T-helper 17 cell (primary cell): ENCODE measurements at places on chromosomes 1 and 21. TPM values are rescaled to one million over a fixed set of nuclear protein-coding genes. Genes with fewer than 3 reads are reported as not detected.

GRCh38 chr1:172321451-172321850 is 99.0 kb upstream of the C1orf105 start:
- no peaks in the 10 kb centered on the region for H3K36me3 ChIP-seq
- DNase-seq: no peak
- no peaks in the 10 kb centered on the region for H3K27me3 ChIP-seq
- H3K27ac ChIP-seq: no peak overlapping the region
- no peak overlapping the region for H3K4me3 ChIP-seq

- DNase-seq: no peak
Measured at GRCh38 chr1:42311897-42312296, 23.1 kb downstream of the FOXJ3 start.

Gene CHIA
- not detected for total RNA-seq

- peak overlapping the region; percentile 86 for H3K27ac ChIP-seq
- DNase-seq: no peak
- peak overlapping the region; percentile 80 for H3K4me3 ChIP-seq
- H3K36me3 ChIP-seq: peaks cover 4% of the 10 kb centered on the region
- H3K27me3 ChIP-seq: no peaks in the 10 kb centered on the region
Measured at GRCh38 chr1:227764019-227764391, 28.8 kb downstream of the SNAP47 start.

Gene FAM43B
- total RNA-seq: not detected

Gene EPHB2
- total RNA-seq: 0.15 TPM

GRCh38 chr1:3674100-3675094 is 22.1 kb downstream of the TP73 start:
- peaks cover 16% of the 10 kb centered on the region for H3K4me1 ChIP-seq
- peaks cover 5% of the 10 kb centered on the region for H3K36me3 ChIP-seq
- H3K27ac ChIP-seq: no peak overlapping the region
- H3K27me3 ChIP-seq: peaks cover 24% of the 10 kb centered on the region

GRCh38 chr1:193105821-193106177 is 585 bp upstream of the GLRX2 start:
- no peaks in the 10 kb centered on the region for H3K27me3 ChIP-seq
- peaks cover 15% of the 10 kb centered on the region for H3K4me1 ChIP-seq
- peaks cover 2% of the 10 kb centered on the region for H3K36me3 ChIP-seq
- H3K4me3 ChIP-seq: peak overlapping the region; percentile 92
- no peak for DNase-seq

GRCh38 chr1:172638885-172639831 is 19.7 kb upstream of the FASLG start:
- DNase-seq: no peak
- H3K27me3 ChIP-seq: no peaks in the 10 kb centered on the region
- peaks cover 52% of the 10 kb centered on the region for H3K4me1 ChIP-seq
- peak overlapping the region; percentile 90 for H3K4me3 ChIP-seq
- peak overlapping the region; percentile 95 for H3K27ac ChIP-seq

DNA sequence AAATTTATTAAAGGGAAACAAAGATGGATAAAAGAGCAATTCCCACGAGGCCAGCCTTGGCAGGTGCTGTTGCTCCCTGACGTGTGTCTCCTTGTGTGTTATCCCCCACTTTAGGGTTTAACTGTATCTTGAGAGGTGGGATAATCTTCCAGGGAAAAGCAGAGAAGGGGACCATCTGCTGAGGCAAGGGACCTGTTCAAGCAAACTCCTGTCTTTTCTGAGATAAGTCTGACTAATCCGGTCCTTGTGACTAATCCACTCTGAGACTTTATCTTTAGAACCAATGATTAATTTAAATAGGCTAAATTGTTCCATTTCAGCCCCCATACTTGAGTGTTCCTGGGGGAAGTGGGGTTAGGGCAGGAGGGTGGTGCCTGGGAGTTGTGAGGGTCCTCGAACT is 163.6 kb downstream of the CAMTA1 start:
- H3K36me3 ChIP-seq: peaks cover 2% of the 10 kb centered on the region
- H3K4me3 ChIP-seq: no peak overlapping the region
- peaks cover 1% of the 10 kb centered on the region for H3K4me1 ChIP-seq
- DNase-seq: no peak
- H3K27me3 ChIP-seq: peaks cover 37% of the 10 kb centered on the region

DNA sequence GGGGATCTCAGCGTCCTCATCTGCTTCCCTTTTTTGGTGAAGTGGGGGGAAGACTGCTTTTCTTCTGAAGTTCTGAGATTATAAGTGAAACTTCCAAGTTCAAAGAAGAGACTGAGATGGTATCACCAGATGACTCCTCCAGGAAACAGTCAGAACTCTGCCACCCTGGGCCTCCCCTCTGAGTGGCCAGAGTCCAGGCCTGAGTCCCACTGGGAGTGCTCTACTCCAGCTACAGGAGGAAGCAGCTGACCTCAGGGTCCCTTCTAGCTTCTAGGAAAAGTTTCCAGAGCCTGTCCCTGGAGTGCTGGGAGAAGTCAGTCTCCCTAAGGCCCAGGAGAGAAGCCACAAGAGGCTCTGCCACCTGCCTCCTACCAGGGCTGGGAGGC is 104.7 kb downstream of the CASZ1 start:
- no peaks in the 10 kb centered on the region for H3K27me3 ChIP-seq
- no peak overlapping the region for H3K4me3 ChIP-seq
- no peak for DNase-seq
- H3K36me3 ChIP-seq: no peaks in the 10 kb centered on the region
- H3K4me1 ChIP-seq: peaks cover 20% of the 10 kb centered on the region
- H3K27ac ChIP-seq: no peak overlapping the region

Gene FAM72C
- not detected for total RNA-seq

GRCh38 chr1:88311265-88311664 is 372.8 kb upstream of the PKN2 start:
- DNase-seq: no peak
- H3K4me1 ChIP-seq: no peaks in the 10 kb centered on the region
- H3K27ac ChIP-seq: no peak overlapping the region
- H3K36me3 ChIP-seq: no peaks in the 10 kb centered on the region
- peaks cover 5% of the 10 kb centered on the region for H3K27me3 ChIP-seq

- H3K4me3 ChIP-seq: no peak overlapping the region
- H3K4me1 ChIP-seq: peaks cover 19% of the 10 kb centered on the region
- no peaks in the 10 kb centered on the region for H3K36me3 ChIP-seq
- peaks cover 6% of the 10 kb centered on the region for H3K27me3 ChIP-seq
- peak overlapping the region; percentile 9 for H3K27ac ChIP-seq
Measured at GRCh38 chr1:235068158-235069121, 60.2 kb downstream of the TOMM20 start.

- no peaks in the 10 kb centered on the region for H3K27me3 ChIP-seq
- H3K4me1 ChIP-seq: peaks cover 25% of the 10 kb centered on the region
- peaks cover 20% of the 10 kb centered on the region for H3K36me3 ChIP-seq
- H3K4me3 ChIP-seq: no peak overlapping the region
- no peak for DNase-seq
- no peak overlapping the region for H3K27ac ChIP-seq
Measured at GRCh38 chr1:100502052-100502792, 35.7 kb upstream of the GPR88 start.

DNA sequence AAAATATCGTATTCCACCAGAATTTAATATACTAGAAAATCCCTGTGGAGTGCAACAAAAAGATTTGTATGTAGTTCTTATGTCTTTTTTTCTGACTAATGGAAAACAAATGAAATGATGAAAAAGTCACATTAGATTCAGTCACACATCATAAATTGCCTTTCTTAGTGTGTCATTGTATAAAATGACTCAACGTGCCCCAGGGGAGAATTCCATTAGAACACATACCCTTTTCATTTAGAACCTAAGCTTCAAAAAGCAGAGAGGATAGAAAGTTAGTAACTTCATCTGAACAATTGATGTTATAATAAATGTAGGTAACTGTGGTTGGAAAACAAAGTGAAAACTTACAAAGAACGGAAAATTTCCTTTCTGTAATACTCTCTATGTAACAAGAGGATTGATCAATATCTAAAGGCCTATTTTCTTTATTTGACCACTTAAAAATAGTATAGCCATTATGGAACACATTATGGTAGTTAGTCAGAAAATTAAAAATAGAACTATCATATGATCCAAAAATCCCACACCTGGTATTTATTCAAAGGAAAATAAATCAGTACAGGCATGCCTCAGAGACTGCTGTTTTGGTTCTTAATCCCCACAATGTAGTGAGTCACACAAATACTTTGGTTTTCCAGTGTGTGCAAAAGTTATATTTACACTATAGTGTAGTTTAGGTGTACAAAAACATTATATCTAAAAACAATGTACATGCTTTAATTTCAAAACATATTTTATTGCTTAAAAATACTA is 1016.1 kb downstream of the KCNT2 start:
- no peaks in the 10 kb centered on the region for H3K4me1 ChIP-seq
- no peak overlapping the region for H3K27ac ChIP-seq
- no peak for DNase-seq

DNA sequence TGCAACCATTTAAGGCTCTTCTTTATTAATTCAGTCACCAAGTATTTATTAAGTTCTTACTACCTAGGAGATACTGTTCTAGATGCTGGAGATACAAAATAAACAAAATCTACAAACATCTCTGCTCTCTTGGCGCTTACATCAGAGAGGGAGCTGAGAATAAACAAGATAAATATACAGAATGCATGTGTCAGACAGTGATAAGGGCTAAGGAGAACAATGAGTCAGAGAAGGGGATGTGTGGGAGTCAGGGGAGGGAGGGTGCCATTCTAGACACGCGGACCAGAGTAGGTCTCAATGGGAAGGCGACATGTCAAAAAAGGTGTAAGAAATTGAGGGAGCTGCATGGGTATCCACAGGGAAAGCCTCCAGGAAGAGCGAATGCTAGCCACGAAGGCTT is 393.2 kb downstream of the RWDD3 start:
- no peak for DNase-seq
- no peaks in the 10 kb centered on the region for H3K36me3 ChIP-seq
- no peak overlapping the region for H3K4me3 ChIP-seq
- no peak overlapping the region for H3K27ac ChIP-seq
- H3K4me1 ChIP-seq: no peaks in the 10 kb centered on the region

Gene NDC1
- total RNA-seq: 6.3 TPM

- H3K27ac ChIP-seq: peak overlapping the region; percentile 86
- peaks cover 5% of the 10 kb centered on the region for H3K36me3 ChIP-seq
- peak; percentile 34 for DNase-seq
Measured at GRCh38 chr1:43414634-43415223, 25.0 kb downstream of the SZT2 start.

DNA sequence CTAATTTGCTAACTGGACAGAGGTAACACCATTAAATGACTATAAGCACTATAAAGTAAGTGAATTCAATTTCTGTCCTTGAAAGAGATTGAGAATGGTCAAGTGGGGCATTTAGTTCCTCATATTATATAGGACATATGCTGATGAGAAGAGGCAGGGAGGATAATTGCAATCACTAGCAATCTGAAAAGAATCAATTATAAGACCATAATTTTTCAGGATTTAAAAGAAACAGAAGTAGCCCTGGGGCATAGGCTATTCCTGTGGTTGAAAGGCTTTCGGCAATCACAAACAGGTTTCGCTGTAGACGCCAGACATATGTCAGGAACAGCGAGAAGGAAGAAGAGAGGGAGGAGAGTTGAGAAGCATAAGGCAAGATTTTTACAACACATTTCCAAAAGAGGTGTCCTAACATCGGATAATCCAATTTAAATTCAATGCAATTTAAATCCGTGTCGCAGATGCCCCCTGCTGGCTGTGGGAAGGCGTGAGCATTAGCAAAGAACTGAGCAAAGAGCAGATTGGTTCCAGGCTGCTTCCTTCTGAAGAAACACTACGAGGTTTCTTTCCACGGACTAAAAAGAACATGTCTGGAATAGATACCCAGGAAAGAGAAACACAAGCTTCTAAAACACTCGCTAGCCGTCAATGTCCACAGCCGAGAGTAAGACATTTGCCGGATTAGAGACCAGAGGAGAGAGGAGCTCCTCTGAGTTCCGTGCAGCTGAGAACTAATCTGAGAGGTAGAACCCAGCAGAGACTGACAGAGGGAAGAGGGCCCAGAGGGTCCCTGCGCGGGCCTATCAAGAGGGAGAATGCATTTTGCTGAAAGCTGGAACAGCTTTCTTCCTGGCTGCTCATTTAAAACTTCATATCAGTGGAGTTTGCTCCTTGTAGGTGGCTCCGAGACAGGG is 27.9 kb downstream of the RGS5 start:
- H3K27ac ChIP-seq: no peak overlapping the region
- H3K36me3 ChIP-seq: no peaks in the 10 kb centered on the region
- peaks cover 5% of the 10 kb centered on the region for H3K4me1 ChIP-seq

- no peaks in the 10 kb centered on the region for H3K4me1 ChIP-seq
- H3K27me3 ChIP-seq: no peaks in the 10 kb centered on the region
- no peak overlapping the region for H3K4me3 ChIP-seq
- H3K36me3 ChIP-seq: no peaks in the 10 kb centered on the region
- no peak overlapping the region for H3K27ac ChIP-seq
Measured at GRCh38 chr1:192951691-192952460, 107.3 kb downstream of the UCHL5 start.

DNA sequence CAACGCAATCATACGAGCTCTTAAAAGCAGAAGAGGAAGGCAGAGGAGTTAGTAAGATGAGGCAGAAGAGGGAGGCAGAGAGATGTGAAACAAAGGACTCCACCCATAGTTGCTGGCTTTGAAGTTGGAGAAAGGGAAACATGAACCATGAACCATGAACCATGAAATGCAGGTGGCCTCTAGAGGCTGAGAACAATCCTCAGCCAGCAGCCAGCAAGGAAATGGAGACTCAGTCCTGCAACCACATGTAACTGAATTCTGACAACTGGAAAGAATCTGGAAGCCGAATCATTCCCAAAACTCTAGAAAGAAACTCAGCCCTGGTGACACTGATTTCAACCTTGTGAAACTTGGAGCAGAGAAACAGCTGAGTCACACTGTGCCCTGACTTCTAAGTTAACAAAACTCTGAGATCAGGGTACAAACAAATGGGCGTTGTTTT is 10.1 kb downstream of the DIPK1A start:
- DNase-seq: no peak
- H3K36me3 ChIP-seq: peaks cover 4% of the 10 kb centered on the region
- H3K4me3 ChIP-seq: no peak overlapping the region
- H3K27me3 ChIP-seq: no peaks in the 10 kb centered on the region

DNA sequence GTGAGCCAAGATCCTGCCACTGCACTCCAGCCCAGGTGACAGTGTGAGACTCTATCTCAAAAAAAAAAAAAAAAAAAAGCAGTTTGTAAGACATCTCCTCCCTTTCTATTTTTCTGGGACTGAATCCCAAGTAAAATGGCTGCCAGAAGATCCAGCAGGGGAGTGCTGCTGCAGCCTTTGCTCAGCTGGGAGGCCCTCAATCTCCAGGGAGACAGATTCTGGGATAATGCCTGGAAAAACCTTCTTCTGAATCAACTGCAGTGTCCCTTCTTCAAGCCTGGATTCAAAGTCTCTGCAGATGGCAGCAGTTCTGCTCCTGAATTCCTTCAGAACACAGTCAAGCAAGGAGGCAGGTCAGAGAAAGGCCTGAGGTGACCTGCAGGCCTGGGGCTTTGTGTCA is 191.0 kb upstream of the NRIP1 start:
- no peak overlapping the region for H3K27ac ChIP-seq
- H3K4me3 ChIP-seq: no peak overlapping the region
- peaks cover 10% of the 10 kb centered on the region for H3K27me3 ChIP-seq
- no peaks in the 10 kb centered on the region for H3K4me1 ChIP-seq
- H3K36me3 ChIP-seq: no peaks in the 10 kb centered on the region
- DNase-seq: no peak

Gene SLC35E2B
- total RNA-seq: 67.5 TPM

GRCh38 chr1:241612533-241613477 is 27.4 kb downstream of the CHML start:
- no peaks in the 10 kb centered on the region for H3K27me3 ChIP-seq
- H3K4me1 ChIP-seq: no peaks in the 10 kb centered on the region
- peak overlapping the region; percentile 77 for H3K27ac ChIP-seq
- no peaks in the 10 kb centered on the region for H3K36me3 ChIP-seq
- no peak overlapping the region for H3K4me3 ChIP-seq

Gene TEDDM1
- not detected for total RNA-seq

GRCh38 chr1:45887156-45887842 is 83.9 kb downstream of the MAST2 start:
- no peak overlapping the region for H3K4me3 ChIP-seq
- peaks cover 4% of the 10 kb centered on the region for H3K4me1 ChIP-seq
- peaks cover 2% of the 10 kb centered on the region for H3K36me3 ChIP-seq
- H3K27me3 ChIP-seq: no peaks in the 10 kb centered on the region
- H3K27ac ChIP-seq: no peak overlapping the region
- no peak for DNase-seq
